ENCODE measurements at places on chromosomes 13 and 19.

- peaks cover 23% of the 10 kb centered on the region for H3K36me3 ChIP-seq
- no peak overlapping the region for H3K4me3 ChIP-seq
- H3K4me1 ChIP-seq = no peaks in the 10 kb centered on the region
- no peak overlapping the region for H3K27ac ChIP-seq
- no peak for DNase-seq
These were observed 5.8 kb downstream of the ZNF175 start for GRCh38 chr19:51576850-51577249.

DNA sequence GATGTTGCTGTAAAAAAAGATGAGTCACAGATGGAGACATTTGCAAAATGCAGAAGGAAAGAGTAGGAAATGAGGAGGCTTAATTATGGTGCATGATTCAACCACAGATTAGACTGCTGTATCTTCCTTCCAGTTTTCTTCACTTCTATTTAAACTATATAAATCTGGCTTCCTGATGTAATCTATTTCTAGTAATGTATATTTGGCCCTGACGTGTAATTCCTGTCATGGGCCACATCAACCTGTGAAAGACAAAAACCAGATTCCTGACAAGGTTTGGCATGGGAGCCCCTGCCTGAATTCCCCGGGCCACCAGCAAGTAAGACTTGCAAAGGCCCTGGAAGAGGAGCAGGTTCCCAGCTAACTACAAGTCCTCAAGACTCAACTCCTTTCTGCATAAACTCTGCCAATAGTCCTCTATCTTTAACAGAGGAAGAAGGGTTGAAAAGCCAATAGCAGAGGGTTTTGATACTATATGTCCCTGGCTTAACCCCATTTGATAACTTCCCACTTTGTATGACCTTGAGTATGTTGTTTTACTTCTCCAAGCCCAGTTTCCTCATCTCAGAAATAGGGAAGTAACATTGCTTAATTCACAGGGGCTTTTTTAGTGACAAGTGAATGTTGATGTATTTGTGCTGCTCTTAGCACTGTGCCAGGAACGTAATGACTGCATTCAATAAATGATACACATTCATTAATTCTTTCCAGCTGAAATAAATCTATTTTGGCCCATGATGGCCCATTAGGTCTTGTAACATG, 172.7 kb downstream of the SPRY2 start:
- no peaks in the 10 kb centered on the region for H3K4me1 ChIP-seq
- H3K27me3 ChIP-seq = no peaks in the 10 kb centered on the region
- no peaks in the 10 kb centered on the region for H3K36me3 ChIP-seq
- H3K27ac ChIP-seq = no peak overlapping the region

DNA sequence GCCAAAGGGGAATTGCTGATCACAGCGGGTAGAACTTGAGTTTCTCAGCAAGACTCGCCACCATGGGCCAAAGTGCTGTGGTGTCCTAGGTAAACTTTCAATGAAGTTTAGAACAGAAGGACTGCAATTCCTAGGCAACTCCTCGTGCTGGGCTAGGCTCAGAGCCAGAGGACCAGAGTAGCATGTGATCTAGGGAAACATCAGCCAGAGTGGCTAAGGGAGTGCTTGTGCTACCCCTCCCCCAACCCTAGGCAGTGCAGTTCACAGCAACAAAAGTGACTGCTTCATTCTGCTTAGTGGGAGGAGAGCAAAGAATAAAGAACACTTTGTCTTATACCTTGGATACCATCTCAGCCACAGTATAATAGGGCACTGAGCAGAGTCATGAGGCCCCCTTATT, 1658.6 kb upstream of the MIR17HG start:
- H3K36me3 ChIP-seq = no peaks in the 10 kb centered on the region
- H3K4me1 ChIP-seq = no peaks in the 10 kb centered on the region
- no peaks in the 10 kb centered on the region for H3K27me3 ChIP-seq
- DNase-seq = no peak

- H3K4me1 ChIP-seq = no peaks in the 10 kb centered on the region
- H3K27ac ChIP-seq = no peak overlapping the region
- H3K36me3 ChIP-seq = no peaks in the 10 kb centered on the region
- no peak overlapping the region for H3K4me3 ChIP-seq
- no peaks in the 10 kb centered on the region for H3K27me3 ChIP-seq
- DNase-seq = no peak
These were observed 13.9 kb downstream of the CEACAM3 start for GRCh38 chr19:41810301-41810700.

DNA sequence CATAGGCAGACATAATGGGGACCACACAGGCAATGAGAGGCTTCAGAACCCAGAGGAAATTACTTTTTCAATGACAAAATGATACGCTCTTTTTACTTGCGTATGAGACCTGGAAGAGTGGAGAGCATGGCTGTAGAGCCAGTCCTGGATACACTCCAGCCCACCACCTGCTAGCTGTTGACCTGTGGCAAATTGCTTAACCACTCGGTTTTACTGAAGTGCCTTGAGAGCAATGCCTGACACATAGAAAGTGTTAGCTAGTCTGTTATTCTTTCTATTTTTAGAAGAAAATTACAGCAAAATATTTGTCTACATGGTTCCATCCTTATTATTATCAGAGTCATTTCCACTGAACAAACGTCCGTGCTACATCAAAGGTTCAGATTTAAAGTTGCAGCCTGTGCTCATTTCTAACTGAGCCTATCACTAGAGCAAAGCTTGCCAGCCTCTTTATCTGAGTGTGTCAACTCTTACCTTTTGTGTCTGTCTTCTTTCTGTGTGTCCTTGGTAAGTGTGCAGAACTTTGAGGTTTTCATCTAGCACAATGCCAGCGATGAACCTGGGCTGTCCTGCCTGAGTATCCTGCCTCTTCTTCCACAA, 9.6 kb upstream of the GPR183 start:
- DNase-seq = no peak
- H3K4me3 ChIP-seq = no peak overlapping the region

DNA sequence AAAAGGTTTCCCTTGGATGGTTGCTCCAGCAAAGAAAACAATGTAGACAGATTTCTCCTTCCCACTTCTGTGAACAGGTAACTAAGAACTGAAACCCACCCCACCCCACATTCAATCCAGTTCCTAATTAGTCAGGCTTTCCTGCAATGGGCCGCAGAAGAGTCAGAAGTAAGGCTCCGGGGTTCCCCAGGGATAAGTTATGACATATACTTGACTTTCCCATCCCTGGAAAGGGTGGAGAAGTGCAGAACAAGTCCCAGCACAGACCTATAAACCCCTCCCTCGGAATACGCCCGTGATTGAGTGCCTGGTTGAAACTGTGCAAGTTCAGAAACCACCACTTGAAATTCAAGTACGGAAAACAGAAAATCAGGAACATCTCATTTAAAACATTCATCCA, 24.9 kb downstream of the RCBTB2 start:
- H3K4me1 ChIP-seq = no peaks in the 10 kb centered on the region
- H3K27me3 ChIP-seq = no peaks in the 10 kb centered on the region
- no peak overlapping the region for H3K4me3 ChIP-seq
- no peak for DNase-seq
- H3K36me3 ChIP-seq = no peaks in the 10 kb centered on the region
- H3K27ac ChIP-seq = no peak overlapping the region

DNA sequence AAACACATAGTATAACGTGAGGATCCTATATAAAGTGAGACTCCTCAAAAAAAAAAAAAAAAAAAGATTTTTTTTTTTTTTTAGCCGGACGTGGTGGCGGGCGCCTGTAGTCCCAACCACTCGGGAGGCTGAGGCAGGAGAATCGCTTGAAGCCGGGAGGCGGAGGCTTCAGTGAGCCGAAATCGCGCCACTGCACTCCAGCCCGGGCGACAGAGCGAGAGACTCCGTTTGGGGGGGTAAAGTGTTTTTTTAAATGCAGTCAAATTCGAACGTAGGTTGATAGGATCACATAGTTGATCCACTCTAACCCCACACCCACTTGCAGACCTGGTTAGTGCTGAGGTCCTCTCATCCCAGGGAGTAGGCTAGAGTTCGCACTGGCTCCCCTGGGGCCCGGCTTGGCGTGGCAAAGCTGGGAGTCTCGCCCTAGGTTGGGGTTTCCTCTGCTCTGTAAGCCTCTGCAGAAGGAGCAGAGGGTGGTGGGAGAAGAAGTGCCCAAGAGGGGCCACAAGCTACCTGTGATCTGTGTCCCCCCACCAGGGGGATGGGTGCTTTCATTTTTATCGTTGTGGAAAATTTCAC, 6.5 kb downstream of the RNF225 start:
- no peak overlapping the region for H3K27ac ChIP-seq
- no peaks in the 10 kb centered on the region for H3K36me3 ChIP-seq
- H3K4me3 ChIP-seq = peak overlapping the region; percentile 66

DNA sequence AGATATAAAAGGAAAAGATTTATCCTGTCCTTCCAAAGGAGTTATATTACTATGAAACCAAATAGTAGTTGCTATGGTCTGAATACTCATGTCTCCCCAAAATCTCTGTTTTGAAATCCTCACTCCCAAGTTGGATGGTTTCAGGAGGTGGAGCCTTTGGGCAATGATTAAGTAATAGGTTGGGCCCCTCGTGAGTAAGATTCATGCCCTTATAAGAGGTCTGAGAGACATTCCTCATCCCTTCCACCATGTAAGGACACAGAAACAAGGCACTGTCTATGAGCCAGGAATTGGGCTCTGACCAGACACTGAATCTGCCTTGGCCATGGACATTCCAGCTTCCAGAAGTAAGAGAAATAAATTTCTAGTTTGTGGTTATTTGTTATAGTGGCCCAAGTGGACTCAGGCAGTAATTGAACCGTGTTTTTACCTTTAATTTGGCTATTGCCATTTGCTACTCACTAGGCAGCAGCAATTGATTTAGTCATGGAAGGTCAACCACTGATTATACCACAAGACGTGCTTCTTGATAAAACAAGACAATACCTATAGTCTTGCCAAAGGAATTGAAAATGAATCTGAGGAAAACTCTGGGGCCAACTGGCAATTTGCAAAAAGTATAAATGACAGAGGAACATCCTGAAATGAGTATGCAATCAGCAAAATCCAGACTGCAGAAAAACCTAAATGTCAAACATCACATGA, 717.4 kb upstream of the SPRY2 start:
- H3K27me3 ChIP-seq = no peaks in the 10 kb centered on the region
- H3K4me3 ChIP-seq = no peak overlapping the region
- no peak for DNase-seq
- no peaks in the 10 kb centered on the region for H3K4me1 ChIP-seq

- DNase-seq = no peak
- no peaks in the 10 kb centered on the region for H3K36me3 ChIP-seq
- no peaks in the 10 kb centered on the region for H3K27me3 ChIP-seq
- no peaks in the 10 kb centered on the region for H3K4me1 ChIP-seq
These were observed 418.9 kb downstream of the COG6 start for GRCh38 chr13:40074338-40074737.

GRCh38 chr19:35140207-35140961, 1.8 kb downstream of the FXYD1 start:
- peak overlapping the region; percentile 96 for H3K27ac ChIP-seq
- H3K4me1 ChIP-seq = peaks cover 34% of the 10 kb centered on the region
- H3K4me3 ChIP-seq = peak overlapping the region; percentile 52

DNA sequence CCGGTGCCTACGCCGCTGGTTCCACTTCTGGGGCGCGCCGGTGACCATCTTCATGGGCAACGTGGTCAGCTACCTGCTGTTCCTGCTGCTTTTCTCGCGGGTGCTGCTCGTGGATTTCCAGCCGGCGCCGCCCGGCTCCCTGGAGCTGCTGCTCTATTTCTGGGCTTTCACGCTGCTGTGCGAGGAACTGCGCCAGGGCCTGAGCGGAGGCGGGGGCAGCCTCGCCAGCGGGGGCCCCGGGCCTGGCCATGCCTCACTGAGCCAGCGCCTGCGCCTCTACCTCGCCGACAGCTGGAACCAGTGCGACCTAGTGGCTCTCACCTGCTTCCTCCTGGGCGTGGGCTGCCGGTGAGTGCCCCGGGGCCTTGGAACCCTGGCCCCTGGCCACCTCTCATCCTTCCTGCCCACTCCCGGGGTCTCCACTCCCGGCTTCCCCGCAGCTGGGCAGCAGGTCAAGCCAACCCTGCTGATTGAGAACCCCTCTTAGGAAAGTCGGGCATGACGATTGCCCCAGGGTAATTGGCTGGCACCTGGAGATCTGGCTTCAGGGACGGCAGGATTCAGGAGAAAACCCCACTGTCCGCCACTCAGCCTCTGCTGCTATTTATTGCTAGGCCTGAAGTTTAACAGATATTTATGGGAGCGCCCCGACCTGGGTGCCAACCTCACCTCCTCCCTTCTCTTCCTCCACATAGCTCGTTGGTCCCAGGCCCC, 39.1 kb downstream of the TRPM4 start:
- H3K36me3 ChIP-seq = peaks cover 22% of the 10 kb centered on the region
- no peaks in the 10 kb centered on the region for H3K27me3 ChIP-seq
- no peaks in the 10 kb centered on the region for H3K4me1 ChIP-seq
- peak overlapping the region; percentile 47 for H3K4me3 ChIP-seq
- no peak for DNase-seq

- DNase-seq = no peak
- no peaks in the 10 kb centered on the region for H3K36me3 ChIP-seq
- H3K27me3 ChIP-seq = no peaks in the 10 kb centered on the region
- no peak overlapping the region for H3K27ac ChIP-seq
- H3K4me1 ChIP-seq = no peaks in the 10 kb centered on the region
- no peak overlapping the region for H3K4me3 ChIP-seq
These were observed 14.4 kb upstream of the SULT2B1 start for GRCh38 chr19:48537541-48537940.

GRCh38 chr19:7552781-7553180, 17.3 kb downstream of the PNPLA6 start:
- DNase-seq = no peak
- H3K4me3 ChIP-seq = no peak overlapping the region
- no peak overlapping the region for H3K27ac ChIP-seq
- H3K4me1 ChIP-seq = no peaks in the 10 kb centered on the region
- peaks cover 62% of the 10 kb centered on the region for H3K36me3 ChIP-seq

DNA sequence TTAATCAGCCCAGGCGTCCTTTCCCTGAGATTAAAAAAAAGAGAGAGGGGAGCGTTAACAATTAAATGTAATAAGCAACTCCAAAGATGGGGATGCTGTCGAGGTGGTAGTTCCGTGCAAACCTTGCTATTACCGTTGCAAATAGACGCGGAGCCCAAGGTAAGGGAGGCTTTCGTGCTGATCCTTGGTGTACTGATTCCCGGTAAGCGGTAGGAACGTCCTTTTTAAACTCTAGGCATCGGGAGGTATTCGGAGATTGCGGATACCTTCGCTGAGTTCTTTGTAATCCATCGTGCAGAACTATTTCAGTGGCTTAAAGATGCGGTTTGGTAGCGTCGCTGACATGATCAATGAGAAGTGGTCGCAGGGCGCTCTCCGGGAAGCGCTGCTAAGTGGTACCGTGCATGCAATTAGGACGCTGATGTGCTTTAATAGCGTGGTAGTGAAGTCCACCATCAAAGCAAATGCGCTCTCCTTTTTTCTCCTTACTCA, 3.1 kb downstream of the SLITRK5 start:
- no peak for DNase-seq
- H3K4me1 ChIP-seq = peaks cover 4% of the 10 kb centered on the region
- H3K27ac ChIP-seq = no peak overlapping the region
- H3K36me3 ChIP-seq = no peaks in the 10 kb centered on the region
- H3K27me3 ChIP-seq = peaks cover 15% of the 10 kb centered on the region

- no peaks in the 10 kb centered on the region for H3K27me3 ChIP-seq
- no peaks in the 10 kb centered on the region for H3K36me3 ChIP-seq
- H3K27ac ChIP-seq = no peak overlapping the region
These were observed 9.6 kb downstream of the UPF1 start for GRCh38 chr19:18841400-18841799.
